Vagina (tissue), 2 donors: ENCODE measurements at places on chromosomes 4 and X.

DNA sequence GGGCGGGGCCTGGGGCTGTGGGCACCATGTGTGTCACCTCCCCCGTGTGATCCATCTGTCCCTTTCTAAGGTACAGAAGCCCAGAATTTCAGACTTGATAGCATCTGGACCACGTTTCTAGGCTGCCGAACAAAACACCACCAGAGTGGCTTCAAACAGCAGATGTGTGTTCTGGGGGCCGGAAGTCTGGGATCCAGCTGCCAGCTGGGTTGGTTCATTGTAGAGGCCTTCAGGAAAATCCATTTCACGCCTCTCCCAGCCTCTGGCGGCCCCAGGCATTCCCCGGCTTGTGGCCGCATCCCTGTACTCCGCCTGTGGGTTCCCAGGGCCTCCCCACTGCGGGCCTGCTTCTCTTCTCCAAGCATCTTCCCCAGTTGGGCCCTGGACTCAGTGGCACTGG lies 39.6 kb upstream of the GPR78 start:
- H3K4me1 ChIP-seq, result peaks cover 9% of the 10 kb centered on the region
- H3K27ac ChIP-seq, result no peak overlapping the region
- no peaks in the 10 kb centered on the region for H3K27me3 ChIP-seq
- H3K4me3 ChIP-seq, result no peak overlapping the region
- no peak for DNase-seq

GRCh38 chr4:69800599-69800998 lies 40.2 kb upstream of the SULT1B1 start:
- H3K36me3 ChIP-seq, result no peaks in the 10 kb centered on the region
- DNase-seq, result no peak
- H3K4me1 ChIP-seq, result no peaks in the 10 kb centered on the region
- H3K27me3 ChIP-seq, result no peaks in the 10 kb centered on the region

DNA sequence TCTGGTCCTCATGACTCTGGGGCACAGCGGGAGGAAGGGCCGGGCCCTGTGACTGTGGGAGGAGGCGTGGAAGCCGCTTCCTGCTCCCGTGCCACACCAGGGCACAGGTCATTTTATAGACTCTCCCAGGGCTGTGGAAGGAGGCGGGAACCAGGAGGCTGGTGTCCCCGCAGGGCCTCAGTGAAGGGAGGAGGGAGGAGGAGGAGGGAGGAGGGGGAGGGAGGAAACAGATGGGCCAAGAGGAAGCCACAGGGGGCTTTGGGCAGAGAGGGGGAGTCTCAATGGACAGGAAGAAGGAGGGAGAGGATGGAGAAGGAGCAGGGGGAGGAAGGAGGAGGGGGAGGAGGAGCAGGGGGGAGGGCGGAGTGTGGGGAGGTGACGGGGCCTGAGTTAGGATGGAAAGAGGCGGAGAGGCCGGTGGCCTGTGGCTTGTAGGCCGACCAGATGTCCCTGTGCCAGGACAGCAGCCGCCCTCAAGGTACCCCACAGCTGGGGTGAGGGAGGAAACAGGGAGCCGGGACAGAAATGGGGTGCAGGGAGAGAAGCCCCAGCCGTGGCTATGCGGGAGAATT lies 6.2 kb upstream of the PLCXD1 start:
- H3K27ac ChIP-seq, result no peak overlapping the region
- DNase-seq, result no peak
- H3K36me3 ChIP-seq, result no peaks in the 10 kb centered on the region
- H3K4me1 ChIP-seq, result peaks cover 19% of the 10 kb centered on the region

- DNase-seq, result no peak
- no peak overlapping the region for H3K27ac ChIP-seq
- no peaks in the 10 kb centered on the region for H3K27me3 ChIP-seq
Observed at GRCh38 chr4:37953620-37954293, 6.4 kb upstream of the PTTG2 start.

GRCh38 chr4:8695237-8696219 lies 103.0 kb downstream of the CPZ start:
- no peak for DNase-seq
- H3K4me1 ChIP-seq, result no peaks in the 10 kb centered on the region
- no peak overlapping the region for H3K27ac ChIP-seq
- no peak overlapping the region for H3K4me3 ChIP-seq

GRCh38 chr4:52370576-52370975 lies 288.5 kb downstream of the USP46 start:
- H3K36me3 ChIP-seq, result no peaks in the 10 kb centered on the region
- H3K27ac ChIP-seq, result no peak overlapping the region
- no peak for DNase-seq
- no peak overlapping the region for H3K4me3 ChIP-seq
- no peaks in the 10 kb centered on the region for H3K4me1 ChIP-seq
- no peaks in the 10 kb centered on the region for H3K27me3 ChIP-seq

DNA sequence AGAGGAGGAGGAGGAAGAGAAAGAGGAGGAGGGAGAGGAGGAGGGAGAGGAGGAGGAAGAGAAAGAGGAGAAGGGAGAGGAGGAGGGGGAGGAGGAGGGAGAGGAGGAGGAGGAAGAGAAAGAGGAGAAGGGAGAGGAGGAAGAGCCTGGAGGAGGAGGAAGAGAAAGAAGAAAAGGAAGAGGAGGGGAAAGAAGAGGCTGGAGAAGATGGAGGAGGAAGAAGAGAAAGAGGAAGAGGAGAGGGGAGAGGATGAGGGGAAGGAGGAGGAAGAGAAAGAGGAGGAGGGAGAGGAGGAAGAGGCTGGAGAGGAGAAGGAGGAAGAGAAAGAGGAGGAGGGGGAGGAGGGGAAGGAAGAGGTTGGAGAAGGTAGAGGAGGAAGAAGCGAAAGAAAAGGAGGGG lies 46.0 kb upstream of the SHOX start:
- H3K27me3 ChIP-seq, result no peaks in the 10 kb centered on the region
- DNase-seq, result no peak
- no peak overlapping the region for H3K4me3 ChIP-seq
- no peaks in the 10 kb centered on the region for H3K4me1 ChIP-seq

DNA sequence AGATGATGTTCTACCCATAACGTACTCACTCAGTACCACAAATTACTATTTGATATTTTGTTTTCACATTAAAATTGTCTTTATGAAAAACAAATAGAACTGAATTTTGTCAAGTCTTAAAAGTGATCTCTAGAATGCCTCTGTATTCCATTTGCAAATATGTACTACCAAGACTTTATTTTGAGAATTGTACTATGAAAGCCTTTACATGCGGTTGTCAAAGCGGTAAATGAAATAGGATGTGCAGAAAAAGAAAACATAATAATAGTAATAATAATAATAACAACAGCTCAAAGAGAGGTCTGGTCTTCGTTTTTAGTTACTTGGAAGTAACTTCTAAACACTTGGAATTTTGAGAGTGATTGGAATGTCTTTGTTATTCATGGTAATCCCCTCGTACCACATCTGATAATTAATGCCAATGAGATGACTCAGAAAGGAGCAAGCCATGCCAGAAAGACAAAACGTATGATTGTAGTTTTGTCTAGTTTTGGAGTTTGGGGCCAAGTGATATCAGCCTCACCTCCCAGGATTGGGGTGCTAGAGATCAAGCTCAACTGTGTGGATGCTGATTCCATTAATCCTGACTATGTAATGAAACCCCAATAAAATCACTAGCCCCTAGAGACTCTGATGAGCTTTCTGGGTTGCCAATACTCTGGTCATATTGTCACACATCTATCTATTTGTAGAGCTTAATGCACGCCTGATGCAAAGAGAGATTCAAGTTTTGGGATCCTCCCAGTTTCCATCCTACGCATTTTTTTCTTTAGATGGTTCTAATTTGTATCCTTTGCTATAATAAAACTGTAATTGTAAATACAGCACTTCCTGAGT lies 20.2 kb upstream of the CTSO start:
- no peaks in the 10 kb centered on the region for H3K36me3 ChIP-seq
- no peaks in the 10 kb centered on the region for H3K4me1 ChIP-seq
- H3K27ac ChIP-seq, result no peak overlapping the region
- no peak overlapping the region for H3K4me3 ChIP-seq

DNA sequence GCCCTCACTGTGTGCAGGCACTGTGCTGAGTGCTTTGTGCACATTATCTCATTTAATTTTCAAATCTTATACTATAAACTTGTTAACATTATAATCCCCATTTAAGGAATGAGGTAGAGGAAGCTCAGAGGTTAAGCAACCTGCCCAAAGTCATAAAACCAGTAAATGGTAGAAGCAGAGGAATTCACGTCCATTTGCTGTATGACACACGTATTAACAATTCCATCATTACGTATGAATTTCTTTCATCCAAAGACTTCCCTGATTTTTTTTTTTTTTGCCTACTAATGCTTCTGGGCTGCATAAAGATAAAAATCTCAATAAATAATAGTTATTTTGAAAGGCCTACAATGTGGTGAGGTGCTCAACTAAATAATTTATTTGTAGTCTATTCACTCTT lies 64.5 kb upstream of the H2AZ1 start:
- H3K4me1 ChIP-seq, result no peaks in the 10 kb centered on the region
- H3K27ac ChIP-seq, result no peak overlapping the region
- no peaks in the 10 kb centered on the region for H3K27me3 ChIP-seq
- no peak for DNase-seq
- H3K4me3 ChIP-seq, result no peak overlapping the region
- no peaks in the 10 kb centered on the region for H3K36me3 ChIP-seq
